ENCODE measurements at places on chromosomes 5 and 9.

DNA sequence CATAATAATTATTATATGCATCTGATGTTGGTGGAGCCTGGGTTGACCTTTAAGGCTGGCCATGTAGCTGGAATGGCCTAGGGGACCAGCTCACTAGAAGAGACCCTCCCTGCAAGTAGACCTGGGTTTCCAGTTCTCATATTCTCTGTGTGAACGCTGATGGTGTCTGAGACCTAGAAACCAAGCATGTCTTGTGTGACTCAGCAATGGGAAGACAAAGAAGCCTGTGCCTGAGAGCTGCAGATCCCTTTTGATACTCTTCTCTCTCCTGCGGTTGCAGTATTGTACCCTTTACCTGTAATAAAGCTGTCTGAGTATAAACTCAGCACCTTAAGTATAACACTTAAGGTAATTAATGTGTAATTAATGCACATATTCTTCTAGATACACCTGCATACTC lies 22.2 kb downstream of the C9orf152 start:
- DNase-seq, result no peak

DNA sequence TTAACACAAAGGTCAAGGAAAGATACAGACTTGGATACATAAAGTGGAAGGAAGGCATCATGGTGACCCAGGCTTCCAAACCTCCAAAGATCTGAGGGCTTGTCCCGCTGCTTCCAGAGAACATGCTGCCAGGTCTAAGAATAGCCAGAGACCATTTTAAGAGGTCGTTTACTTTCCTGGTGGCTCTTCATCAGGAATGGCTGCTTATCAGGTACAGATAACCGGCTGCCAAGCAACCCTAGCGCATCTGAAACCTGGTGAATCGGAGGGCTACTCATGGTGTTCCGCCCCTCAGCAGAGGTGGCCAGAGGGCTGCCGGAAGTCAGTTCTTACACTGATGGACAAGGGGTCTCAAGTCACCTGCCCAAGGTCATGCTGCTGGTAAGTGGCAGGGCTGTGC lies 251.3 kb upstream of the DAP start:
- DNase-seq, result no peak

GRCh38 chr9:3292311-3292710 lies 233.5 kb downstream of the RFX3 start:
- no peak for DNase-seq

DNA sequence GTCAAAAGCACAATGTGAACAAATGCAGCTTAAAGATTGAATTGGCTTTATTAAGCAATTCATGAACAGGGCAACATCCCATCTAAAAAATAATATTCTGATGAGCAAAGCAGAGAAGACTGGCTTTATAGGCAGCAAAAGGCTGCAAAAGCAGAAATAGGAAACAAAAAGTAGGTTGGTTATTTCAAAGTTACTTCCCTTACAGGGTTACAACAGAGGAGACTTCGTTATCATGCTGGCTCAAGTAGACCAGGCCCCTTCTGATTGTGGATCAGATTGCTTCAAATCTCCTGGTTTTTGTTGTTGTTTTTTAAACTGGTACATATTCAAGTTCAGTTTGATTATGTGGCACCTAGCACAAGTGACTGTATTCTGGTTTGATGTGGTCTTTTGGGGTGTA lies 73.1 kb downstream of the MAN2A1 start:
- no peak for DNase-seq

GRCh38 chr9:23496489-23497136 lies 329.4 kb downstream of the ELAVL2 start:
- no peak for DNase-seq

DNA sequence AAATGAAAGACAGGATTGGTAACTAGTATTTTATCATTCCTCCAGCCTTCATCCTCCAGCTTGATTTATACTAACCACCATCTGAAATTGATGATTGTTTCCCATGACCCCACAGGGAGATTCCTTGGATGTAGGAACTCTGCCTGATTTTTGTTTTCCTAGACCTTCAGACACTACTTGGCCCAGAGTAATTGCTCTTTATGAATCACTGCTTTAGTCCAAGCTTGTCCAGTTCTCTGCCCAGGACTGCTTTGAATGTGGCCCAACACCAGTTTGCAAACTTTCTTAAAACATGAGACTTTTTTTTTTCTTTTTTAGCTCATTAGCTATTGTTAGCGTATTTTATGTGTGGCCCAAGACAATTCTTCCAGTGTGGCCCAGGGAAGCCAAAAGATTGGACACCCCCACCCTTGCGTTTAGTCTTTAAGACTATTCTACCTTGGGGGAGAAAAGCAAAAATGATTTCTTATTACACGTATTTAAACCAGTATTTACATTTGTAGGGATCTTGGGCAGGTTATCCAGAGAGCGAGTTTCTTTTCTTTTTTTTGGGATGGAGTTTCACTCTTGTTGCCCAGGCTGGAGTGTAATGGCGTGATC lies 18.4 kb downstream of the BASP1 start:
- no peak for DNase-seq

GRCh38 chr9:94948567-94949235 lies 222.2 kb downstream of the AOPEP start:
- DNase-seq, result no peak

DNA sequence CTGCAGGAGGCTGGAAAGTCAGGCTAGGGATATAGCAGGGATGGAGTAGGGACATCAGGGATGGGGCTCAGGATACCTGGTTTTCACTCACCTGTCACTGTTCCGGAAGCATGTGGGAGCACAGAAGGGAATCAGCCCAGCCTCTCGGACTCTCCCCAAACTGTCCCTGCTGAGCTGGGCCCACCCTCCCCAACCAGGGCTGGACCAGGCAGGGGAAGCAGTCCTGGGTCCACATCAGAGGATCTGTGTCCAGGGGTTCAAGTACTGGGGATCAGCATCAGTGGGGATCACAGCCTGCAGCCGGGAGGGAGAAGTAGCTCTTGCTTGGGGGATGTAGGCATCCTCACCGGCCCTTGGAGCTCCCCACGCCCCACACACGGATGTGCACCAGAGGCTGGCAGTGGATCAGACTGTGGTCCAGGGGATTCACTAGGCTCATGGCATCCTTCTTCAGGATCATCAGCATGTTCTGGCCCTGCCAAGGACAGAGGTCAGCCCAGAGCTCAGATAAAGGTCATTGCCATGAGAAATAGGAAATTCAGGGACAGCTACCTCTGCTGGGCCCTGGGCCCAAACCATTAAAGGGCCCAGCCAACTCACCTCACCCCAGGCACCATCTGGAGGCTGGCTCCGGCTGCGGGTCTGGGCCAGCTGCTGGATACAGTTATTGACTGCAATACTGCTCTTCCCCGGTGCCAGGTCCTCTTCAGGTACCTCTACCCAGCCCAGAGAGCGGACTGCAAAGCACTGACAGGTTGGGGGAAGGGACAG lies 2.5 kb downstream of the APBB3 start:
- no peak for DNase-seq

DNA sequence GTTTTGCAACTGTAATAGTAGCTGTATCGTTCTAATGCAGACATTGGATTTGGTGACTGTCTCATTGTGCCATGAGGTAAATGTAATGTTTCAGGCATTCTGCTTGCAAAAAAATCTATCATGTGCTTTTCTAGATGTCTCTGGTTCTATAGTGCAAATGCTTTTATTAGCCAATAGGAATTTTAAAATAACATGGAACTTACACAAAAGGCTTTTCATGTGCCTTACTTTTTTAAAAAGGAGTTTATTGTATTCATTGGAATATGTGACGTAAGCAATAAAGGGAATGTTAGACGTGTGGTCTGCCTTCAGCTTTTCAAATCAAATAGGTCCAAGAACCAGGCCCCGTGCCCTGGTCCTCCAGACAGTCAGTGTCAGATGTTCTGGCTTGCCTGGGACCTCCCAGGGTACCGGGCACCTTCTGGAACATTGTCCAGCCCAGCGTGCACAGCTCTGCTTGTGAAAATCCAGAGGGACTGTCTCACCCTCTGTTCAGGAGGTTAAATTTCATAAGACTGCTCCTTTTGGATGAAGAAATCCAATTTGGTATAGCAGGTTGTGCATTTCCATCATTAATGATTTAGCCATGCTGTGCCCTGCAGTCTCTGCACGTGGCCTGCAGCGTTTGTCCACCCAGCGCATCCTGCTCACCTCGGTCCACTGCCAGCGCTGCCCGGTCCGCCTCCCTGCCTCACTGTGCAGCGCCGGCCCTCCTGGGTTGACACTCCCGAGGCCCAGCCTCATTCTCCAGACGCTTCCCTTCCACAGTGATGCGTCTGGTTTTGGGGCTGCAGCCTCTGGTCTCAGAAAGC lies 6.6 kb upstream of the AHRR start:
- no peak for DNase-seq

DNA sequence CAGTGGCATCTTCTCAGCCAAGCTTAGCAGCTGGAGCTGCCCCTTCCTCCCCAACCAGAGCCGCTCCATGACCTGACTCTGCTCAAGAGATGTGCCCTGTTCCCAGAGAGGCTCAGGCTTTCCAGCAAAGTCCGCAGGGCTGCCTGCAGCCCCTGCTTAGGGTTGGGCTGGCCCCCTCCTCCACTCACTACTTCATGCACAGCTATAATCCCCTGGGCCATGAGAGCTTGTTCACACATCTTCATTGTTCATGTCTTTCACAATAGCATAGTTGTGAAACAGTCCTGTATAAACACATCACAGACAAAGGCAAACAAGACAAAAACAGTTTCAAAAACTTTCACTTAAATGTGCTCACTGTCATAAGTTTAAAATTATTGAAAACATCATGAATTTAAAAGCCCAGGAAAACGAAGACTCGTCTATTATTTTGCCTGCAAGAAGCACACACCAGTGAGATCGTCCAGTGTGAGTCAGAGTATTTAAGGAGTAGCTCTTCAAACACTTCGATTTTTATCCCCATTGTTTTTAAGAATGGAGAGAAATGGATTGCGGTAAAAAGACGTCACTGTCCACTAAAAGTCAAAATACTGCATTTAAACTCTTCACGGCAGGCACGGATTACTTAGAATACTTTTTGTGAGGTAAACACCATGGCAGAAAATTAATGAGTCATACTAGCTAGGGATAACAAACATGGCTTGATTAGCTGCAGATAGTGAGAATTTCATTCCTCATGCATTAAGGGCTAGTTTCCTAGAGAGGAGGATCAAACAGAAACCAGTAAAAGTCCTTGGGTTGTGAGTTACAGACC lies 40.7 kb upstream of the S1PR3 start:
- DNase-seq, result no peak

- no peak for DNase-seq
Observed at GRCh38 chr9:72041775-72042194, 18.6 kb downstream of the C9orf57 start.

Data from activated CD4-positive, alpha-beta memory T cell treated with anti-CD3 and anti-CD28 coated beads for 36 hours (primary cell).